ENCODE measurements at places on chromosomes 12 and 14.

DNA sequence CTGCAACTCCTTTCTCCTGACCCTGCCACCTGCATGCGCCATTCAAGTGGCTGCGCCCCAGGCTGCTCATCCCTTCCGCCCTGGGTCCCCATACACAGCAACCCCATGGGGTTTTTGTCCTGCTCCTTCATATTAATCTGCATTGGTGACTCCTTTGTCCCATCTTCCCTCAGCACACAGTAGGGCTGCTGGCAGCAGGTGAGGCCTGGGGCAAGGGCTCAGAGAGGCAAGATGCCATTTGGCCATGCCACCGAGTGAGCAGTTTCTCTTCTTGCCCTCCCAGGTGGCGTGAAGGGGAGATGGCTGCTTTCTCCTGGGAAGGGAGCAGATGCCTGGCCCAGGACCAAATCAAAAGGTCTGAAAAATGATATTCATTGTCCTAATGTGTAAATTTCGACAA lies 9.1 kb downstream of the RTL1 start:
- no peak for DNase-seq

DNA sequence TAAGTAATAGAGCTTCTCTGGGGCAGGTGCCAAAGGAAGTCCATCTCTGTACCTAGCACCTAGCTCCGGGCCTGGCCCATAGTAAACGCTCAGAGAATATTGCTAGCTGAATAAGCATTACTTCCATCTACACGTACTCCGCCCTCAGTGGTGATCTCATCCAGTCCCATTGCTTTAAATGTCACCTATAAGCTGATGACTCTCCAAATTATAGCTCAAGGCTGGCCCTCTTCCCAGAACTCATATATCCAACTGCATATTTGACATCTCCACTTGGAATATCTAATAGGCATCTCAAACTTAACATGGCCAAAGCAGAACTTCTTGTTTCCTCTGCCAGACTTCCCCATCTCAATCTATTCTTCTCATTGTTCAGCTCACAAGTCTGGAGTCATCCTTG lies 6.9 kb upstream of the DYNLL1 start:
- no peak for DNase-seq

- DNase-seq, result no peak
Measured at GRCh38 chr12:108568338-108569154, 6.2 kb downstream of the ISCU start.

- no peak for DNase-seq
Measured at GRCh38 chr14:89409961-89410360, 7.1 kb downstream of the FOXN3 start.
